ENCODE measurements at places on chromosomes 16 and 17.

DNA sequence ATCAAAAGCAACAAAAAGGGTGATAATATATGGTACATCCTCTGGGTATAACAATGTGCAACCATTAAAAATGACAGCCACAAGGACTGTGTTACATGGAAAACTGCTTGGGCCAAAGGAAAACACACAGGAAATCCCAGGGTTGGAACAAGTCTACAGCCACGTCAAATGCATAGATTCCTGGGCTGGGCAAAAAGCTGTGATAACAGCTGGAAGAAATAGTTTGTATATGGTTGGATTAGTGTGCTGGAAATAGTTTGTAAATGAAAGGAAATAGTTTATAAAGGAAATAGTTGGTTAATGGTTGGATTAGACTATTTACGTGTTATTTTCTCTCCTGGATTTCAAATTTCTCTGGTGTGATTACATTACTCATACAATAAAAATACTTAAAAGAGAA is 2.6 kb downstream of the HSD17B2 start:
- DNase-seq = no peak
- no peaks in the 10 kb centered on the region for H3K4me1 ChIP-seq

DNA sequence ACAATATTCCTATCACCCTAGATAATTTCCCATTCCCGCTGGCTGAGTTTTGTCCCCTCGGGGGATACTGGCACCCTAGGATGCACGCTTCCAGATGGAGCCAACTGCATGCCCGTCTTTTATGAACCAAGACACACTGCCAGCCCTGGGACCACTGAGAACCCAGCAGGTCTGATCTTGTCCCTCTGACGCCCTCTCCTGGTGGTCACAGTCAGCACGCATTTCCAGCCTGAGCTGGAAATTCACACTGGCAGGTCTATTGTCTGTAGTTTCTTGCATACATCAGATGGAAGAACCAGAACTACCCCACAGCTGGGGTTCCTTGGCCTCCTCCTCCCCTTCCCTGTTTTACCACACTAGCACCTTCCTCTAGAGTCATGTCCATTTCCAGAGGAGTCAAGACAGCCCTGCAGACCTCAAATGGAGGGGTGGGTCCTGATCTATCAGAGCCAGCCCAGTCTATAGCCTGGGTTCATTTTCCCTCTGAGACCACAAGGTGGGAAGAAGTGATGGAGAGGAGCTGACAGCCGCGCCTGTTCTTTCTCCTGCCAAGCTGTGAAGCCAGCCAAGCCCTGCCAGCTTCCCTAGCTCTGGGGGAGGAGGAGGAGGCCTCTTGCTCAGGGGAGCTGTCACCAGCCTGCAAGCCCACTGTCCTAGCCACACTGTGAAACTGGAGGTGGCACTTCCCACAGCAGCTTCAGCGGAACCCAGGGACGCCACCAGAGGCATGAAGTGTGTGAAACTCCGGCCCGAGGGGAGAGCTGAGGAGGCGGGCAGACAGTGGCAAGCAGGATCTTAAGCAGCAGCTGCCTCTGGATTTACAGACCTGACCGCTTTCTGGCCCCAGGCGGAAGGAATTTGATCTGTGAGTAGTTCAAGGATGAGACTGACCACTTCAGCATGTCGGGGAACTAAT is 29.3 kb downstream of the MXRA7 start:
- no peaks in the 10 kb centered on the region for H3K4me1 ChIP-seq
- H3K36me3 ChIP-seq = no peaks in the 10 kb centered on the region
- no peak overlapping the region for H3K27ac ChIP-seq
- peak; percentile 39 for DNase-seq

DNA sequence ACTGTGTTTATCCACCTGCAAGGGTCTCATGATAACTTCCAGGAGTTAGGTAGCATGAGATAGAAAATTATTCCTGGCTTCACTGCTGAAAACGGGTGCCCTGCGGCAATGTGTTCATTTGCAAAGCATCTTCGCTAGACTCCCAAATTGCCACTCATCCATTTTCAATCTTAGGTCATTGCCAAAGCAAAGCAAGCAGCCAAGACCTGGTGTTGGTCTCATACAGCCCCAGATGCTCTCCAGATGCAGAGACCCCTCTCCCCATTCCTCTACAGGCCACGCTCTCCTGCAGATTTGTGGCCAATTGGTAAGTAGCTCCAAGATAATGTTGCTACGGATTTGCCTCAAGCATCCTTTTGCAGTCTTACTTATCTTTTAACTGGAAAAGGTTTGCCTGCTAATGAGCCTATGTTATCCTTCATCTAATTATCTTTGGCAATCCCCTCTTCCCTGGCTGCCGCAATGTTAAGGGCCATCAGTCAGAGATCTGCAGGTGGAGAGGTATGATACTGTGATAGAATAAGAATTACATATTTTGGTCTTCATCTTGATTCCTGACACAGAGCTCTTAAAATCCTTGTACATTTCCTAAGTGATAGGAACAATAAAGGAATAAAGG is 222.0 kb downstream of the SLC39A11 start:
- H3K36me3 ChIP-seq = peaks cover 23% of the 10 kb centered on the region
- no peak overlapping the region for H3K4me3 ChIP-seq
- DNase-seq = no peak
- no peak overlapping the region for H3K27ac ChIP-seq
- no peaks in the 10 kb centered on the region for H3K4me1 ChIP-seq

DNA sequence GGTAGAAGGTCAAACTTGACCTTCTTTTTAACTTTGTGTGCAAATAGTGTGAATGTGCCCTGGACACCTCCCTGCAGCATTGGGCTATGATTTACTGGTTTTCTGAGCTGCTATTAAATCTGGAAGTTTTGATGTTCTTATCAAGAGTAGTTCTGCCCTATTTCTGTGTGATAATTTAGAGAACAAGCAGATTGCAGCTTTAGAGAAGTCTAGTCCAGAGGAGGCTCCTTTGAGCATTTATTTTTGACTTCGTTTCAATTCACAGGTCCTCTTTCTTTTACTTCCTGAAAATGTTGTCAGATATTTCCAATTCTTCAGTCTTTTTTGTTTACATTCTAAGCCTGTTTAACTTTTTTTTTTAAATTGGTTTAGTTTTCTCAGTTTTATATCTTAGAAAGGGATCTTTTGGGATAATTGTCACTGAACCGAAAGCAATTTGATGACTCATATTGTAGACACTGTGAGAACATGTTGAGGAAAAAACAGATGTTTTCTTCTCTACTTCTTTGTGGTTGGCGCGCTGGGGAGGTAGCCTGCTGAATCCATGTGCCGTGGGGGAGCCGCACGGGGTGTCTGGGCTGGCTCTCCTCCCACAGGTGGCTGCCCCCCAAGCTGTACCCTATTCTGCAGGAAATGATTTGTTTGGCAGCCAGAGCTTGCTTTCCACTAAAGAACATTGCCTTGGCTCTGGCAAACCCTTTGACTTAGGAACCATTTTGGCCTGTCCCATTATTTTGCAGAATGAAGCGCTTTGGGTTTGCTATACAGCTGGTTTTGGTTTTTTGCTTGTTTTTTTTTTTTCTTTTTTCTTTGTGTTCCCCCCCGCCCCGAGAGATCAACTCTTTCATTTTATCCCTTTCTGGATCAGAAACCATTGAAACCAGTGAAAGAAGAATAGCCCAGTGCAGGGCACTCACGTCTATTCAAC is 53.4 kb downstream of the MFSD11 start:
- no peaks in the 10 kb centered on the region for H3K27me3 ChIP-seq
- peaks cover 8% of the 10 kb centered on the region for H3K36me3 ChIP-seq
- no peak overlapping the region for H3K27ac ChIP-seq
- H3K4me1 ChIP-seq = peaks cover 6% of the 10 kb centered on the region
- no peak for DNase-seq

DNA sequence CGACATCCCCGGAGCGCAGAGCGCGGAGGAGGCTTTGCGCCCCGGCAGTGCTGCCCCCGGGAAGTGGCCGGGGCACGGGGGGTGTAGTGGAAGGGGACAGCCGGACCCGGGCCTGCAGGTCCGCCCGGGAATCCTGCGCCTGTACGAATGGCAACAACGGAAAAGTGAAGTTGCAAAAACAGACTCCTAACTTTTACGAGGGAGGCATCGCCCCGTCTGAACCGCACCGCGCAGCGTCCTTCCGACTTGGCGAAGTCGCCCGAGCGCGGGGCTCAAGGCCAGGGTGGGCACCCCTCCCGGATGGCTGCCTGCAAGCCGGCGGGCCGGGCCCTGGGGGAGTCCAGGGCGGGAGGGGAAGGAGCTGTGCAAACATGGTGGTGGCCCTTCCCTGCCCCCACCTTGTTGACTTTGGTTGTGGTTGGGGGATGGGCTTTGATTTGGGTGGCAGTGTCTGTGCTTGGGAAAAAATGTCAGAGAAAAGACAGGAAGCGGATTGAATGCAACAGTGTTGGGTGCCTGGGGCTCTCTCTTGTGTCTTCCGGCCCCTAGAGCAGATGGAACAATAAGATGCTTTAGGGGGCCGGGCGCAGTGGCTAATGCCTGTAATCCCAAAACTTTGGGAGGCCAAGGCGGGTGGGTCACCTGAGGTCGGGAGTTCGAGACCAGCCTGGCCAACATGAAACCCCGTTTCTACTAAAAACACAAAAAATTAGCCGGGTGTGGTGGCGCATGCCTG is 675 bp downstream of the RNF213 start:
- H3K4me1 ChIP-seq = peaks cover 38% of the 10 kb centered on the region
- no peaks in the 10 kb centered on the region for H3K27me3 ChIP-seq
- peaks cover 2% of the 10 kb centered on the region for H3K36me3 ChIP-seq
- DNase-seq = peak; percentile 33

GRCh38 chr17:50642722-50643656 is 8.3 kb downstream of the ABCC3 start:
- no peak overlapping the region for H3K4me3 ChIP-seq
- H3K4me1 ChIP-seq = no peaks in the 10 kb centered on the region
- peaks cover 24% of the 10 kb centered on the region for H3K27me3 ChIP-seq
- H3K27ac ChIP-seq = no peak overlapping the region
- DNase-seq = no peak
- no peaks in the 10 kb centered on the region for H3K36me3 ChIP-seq

DNA sequence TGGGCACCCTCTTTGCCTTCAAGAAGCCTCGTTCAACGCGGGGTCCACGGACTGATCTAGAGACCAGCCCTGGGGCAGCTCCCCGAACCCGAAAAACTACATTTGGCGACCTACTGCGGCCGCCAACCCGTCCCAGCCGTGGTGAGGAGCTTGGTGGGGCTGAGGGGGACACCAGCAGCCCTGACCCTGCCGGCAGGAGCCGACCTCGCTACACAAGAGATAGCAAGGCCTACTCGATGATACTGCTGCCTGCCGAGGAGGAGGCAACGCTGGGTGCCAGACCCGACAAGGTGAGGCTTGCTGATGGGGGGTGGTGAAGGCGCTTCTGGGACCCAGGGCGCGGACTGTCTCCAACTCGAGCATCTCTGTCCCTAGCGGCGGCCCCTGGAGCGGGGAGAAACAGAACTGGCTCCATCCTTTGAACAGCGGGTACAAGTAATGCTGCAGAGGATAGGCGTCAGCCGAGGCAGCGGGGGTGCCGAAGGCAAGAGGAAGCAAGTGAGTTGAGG is 5.6 kb downstream of the ACD start:
- H3K36me3 ChIP-seq = peaks cover 22% of the 10 kb centered on the region
- no peak overlapping the region for H3K4me3 ChIP-seq
- H3K27me3 ChIP-seq = no peaks in the 10 kb centered on the region
- DNase-seq = no peak

GRCh38 chr17:61409301-61410112 is 9.9 kb downstream of the TBX2 start:
- H3K4me1 ChIP-seq = peaks cover 19% of the 10 kb centered on the region
- DNase-seq = no peak

- DNase-seq = no peak
- peaks cover 9% of the 10 kb centered on the region for H3K36me3 ChIP-seq
- peak overlapping the region; percentile 67 for H3K27ac ChIP-seq
- no peaks in the 10 kb centered on the region for H3K27me3 ChIP-seq
Measured at GRCh38 chr17:49646391-49647255, 31.3 kb downstream of the SPOP start.

GRCh38 chr17:8851600-8851999 is 15.9 kb downstream of the PIK3R6 start:
- H3K27ac ChIP-seq = peak overlapping the region; percentile 78
- peaks cover 23% of the 10 kb centered on the region for H3K4me1 ChIP-seq
- no peaks in the 10 kb centered on the region for H3K27me3 ChIP-seq

DNA sequence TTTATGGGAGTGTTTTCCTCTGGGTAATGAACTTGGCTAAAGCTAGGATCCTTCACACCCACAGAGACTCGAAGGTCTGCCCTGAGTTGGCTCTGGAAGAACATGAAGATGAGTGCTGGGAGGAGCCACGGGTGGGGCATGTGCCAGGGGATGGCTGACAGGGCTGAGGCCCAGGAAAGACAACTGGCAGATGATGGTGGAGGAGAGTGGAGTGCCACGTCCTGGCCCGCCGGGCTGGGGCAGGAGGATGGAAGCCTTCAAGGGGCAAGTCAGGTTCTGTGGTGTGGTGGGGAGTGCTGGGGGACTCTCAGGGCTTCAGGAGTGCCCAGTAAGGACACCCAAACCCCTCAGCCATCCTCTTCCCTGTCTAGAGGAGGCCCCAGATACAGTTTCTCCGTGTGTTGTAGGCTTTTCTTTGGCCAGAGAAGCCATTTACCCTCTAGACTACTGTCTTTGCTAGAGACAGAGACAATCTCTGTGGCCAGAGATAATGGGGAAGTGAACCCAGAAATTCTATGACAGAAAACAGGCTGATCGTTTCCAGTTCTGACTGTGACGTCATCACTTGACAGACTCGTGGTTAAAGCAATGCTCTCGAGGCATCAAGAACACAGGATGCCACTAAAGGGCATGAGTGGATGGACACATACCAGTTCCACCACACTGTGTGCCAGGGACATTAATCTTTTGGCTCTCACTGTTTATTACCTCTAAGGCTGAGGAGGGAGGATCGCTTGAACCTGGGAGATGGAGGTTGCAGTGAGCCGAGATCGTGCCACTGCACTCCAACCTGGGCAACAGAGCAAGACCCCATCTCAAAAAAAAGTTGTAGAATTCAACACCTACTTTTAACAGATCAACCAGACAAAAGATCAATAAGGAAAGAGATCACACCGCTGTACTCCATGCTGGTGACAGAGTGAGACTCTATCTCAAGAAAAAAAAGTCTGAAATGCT is 18.6 kb upstream of the SLC5A10 start:
- no peak for DNase-seq
- peaks cover 3% of the 10 kb centered on the region for H3K27me3 ChIP-seq
- peaks cover 17% of the 10 kb centered on the region for H3K36me3 ChIP-seq

DNA sequence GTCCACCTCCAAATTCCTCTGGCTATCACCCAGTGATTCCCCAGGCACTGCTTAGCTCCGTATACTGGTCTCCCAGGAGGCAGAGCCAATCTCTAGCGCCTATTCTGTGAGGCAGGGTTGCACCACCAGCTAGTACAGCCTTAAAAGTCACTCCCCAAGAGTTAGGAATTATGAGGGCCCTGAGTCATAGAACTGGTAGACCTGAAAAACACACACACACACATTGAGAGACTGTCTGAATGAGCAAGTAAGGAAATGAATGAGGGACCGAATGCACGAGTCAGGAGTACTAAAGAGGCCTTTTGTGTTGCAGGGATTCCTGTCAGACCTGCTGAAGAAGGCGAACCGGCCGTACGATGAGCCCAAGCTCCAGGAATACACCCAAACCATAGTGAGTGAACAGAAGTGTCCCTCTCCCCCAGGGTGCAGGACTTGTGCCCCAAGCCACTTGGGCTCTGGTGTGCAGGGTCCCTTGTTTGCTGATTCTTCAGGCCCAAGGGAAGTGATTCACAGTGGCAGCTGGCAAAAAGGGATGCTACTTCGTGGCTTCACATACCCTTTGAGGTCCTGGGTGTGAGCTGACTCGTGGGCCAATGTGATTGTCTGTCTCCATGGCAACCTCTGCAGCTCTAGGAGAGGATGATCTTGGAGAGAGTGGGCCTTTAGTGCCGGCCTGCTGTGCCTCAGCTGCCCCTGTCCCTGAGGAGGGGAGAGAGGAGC is 24.7 kb downstream of the CALB2 start:
- peaks cover 3% of the 10 kb centered on the region for H3K4me1 ChIP-seq
- no peak overlapping the region for H3K27ac ChIP-seq
- no peak for DNase-seq
- H3K27me3 ChIP-seq = peaks cover 21% of the 10 kb centered on the region

Measured in memory B cell (primary cell).